Lower lobe of right lung (tissue), 2 donors: ENCODE measurements at places on chromosomes 11 and 22. TPM values are rescaled to one million over a fixed set of nuclear protein-coding genes. Genes with fewer than 3 reads are reported as not detected.

The ESAM gene
- total RNA-seq, result 131 TPM

The SUSD2 gene
- 200 TPM for total RNA-seq

The MS4A15 gene
- 113 TPM for total RNA-seq

The DBX1 gene
- total RNA-seq, result not detected

The CELSR1 gene
- total RNA-seq, result 51.8 TPM

The FOLR2 gene
- 28.1 TPM for total RNA-seq
